ENCODE measurements at places on chromosomes 13 and 19.

- DNase-seq = no peak
Measured at GRCh38 chr13:102913914-102914313, 68.1 kb downstream of the ERCC5 start.

GRCh38 chr19:32870981-32871451 is 1.4 kb upstream of the SLC7A9 start:
- DNase-seq = peak; percentile 50

GRCh38 chr13:65882810-65883209 is 1347.3 kb downstream of the PCDH9 start:
- DNase-seq = no peak

GRCh38 chr19:21585281-21585890 is 80.0 kb downstream of the ZNF429 start:
- DNase-seq = no peak

DNA sequence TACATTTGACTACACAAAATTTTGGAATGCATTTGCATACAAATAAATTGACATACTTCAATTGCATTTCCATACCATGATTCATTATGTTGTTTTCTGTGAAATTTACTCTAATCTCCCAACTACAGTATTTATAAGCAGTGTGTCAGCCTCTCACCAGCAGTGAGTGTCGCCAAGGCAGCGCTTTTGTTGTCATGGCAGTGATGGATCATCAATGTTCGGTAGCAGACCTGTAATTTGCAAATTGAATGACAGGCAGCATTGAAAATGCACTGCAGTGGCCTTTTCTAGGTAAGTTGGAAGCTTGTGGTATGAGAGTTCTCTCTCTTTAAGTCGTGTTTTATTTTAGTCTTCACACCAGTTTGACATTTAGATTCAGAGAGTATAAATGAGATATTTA is 534.1 kb downstream of the PCDH17 start:
- no peak for DNase-seq

Data from femur (tissue), 1 donor.